ENCODE measurements at places on chromosomes 1 and 21.

GRCh38 chr1:4212796-4213195 is 312.7 kb upstream of the C1orf174 start:
- no peak for DNase-seq

DNA sequence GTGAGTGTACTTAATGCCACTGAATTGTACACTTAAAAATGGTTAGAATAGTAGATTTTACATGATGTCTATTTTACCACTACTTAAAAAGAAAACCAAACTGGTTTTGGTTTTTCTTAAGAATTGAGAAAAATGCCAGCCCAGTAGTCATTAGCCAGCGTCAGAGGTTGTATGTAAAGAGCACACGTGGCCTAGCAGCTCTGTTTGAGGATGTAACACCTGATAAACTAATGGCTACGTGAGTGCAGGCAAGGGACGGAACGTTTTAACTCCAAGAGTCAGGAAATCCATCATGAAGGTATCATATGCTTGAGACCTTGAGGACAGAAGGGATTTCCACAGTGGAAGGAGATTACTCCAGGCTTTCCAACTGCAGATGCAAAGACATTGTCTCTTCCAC is 223.7 kb downstream of the MRPL39 start:
- no peak for DNase-seq

GRCh38 chr1:172874950-172875349 is 175.8 kb downstream of the TNFSF18 start:
- DNase-seq: no peak

- no peak for DNase-seq
Measured at GRCh38 chr1:6098303-6099215, 52.9 kb downstream of the KCNAB2 start.

- DNase-seq: no peak
Measured at GRCh38 chr1:58660105-58660504, 39.8 kb downstream of the MYSM1 start.
